ENCODE measurements at places on chromosomes 2 and 18. TPM values are rescaled to one million over a fixed set of nuclear protein-coding genes. Genes with fewer than 3 reads are reported as not detected.

Gene CYS1
- 0.09 TPM for total RNA-seq

Gene TMEM200C
- not detected for total RNA-seq

Gene RGPD4
- total RNA-seq, result 0.64 TPM

Gene C2orf80
- not detected for total RNA-seq

- H3K4me1 ChIP-seq, result no peaks in the 10 kb centered on the region
- no peak for DNase-seq
- H3K27me3 ChIP-seq, result no peaks in the 10 kb centered on the region
- no peak overlapping the region for H3K27ac ChIP-seq
- H3K36me3 ChIP-seq, result no peaks in the 10 kb centered on the region
These were observed 56.6 kb downstream of the RPL37A start for GRCh38 chr2:216555274-216555673.

DNA sequence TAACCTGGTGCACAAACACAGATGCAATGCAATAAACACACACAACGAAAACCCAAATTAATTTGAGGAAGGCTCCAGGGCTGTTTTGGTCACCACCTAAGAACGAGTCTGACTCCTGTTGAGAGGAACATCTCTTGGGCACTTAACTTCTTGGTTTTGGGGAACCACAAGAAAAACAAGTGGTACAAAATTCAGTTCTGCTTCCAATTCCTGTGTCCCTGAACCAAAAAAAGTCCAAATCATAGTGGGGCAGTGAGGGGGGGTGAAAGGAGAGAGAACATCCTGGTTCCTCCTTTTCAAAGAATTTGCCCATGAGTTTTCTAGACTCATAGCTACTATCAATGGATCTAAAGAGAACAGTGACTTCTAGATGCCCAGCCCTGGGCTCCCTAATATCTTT is 143.6 kb downstream of the COL4A4 start:
- H3K27me3 ChIP-seq, result no peaks in the 10 kb centered on the region
- H3K27ac ChIP-seq, result no peak overlapping the region
- no peak overlapping the region for H3K4me3 ChIP-seq
- no peaks in the 10 kb centered on the region for H3K36me3 ChIP-seq
- H3K4me1 ChIP-seq, result no peaks in the 10 kb centered on the region

GRCh38 chr2:102061962-102062795 is 70.4 kb downstream of the IL1R2 start:
- H3K4me1 ChIP-seq, result no peaks in the 10 kb centered on the region
- DNase-seq, result no peak
- peak overlapping the region; percentile 20 for H3K27ac ChIP-seq

DNA sequence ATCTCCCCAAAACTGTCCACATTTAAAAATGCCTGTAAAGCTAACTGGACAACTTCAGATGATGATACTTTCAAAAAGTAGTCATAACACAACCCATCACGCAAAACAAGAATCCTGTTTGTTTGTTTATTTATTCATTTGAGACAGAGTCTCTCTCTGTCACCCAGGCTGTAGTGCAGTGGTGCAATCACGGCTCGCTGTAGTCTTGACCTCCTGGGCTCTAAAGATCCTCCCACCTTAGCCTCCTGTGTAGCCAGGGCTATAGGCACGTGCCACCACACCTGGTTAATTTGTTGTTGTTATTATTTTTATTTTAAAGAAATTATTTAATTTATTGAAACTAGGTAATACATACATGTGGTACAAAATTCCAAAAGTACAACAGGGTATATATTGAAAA is 94.8 kb downstream of the RAPGEF4 start:
- H3K27ac ChIP-seq, result no peak overlapping the region
- H3K27me3 ChIP-seq, result no peaks in the 10 kb centered on the region
- H3K4me3 ChIP-seq, result no peak overlapping the region

- no peaks in the 10 kb centered on the region for H3K36me3 ChIP-seq
- no peak for DNase-seq
These were observed 7.6 kb upstream of the METTL21A start for GRCh38 chr2:207632575-207633493.

DNA sequence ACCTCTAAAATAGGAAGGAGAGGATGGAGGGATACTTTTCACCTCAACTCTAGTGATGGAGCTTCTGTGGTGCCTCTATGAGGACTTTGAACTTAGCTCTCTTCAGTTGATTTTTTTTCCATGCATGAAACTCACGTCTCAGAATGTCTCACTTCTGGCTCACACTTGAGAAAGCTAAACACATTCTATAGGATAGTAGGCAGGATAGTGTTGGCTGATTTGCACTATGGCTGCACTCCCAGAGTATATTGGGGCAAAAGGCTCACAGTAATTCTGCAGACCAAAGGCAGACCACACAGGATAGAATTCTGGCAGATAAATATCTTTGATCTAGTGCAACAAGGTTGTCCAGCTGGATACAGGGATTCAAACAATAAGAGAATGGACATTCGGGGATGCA is 1093.5 kb downstream of the LRP1B start:
- no peaks in the 10 kb centered on the region for H3K4me1 ChIP-seq
- H3K27me3 ChIP-seq, result no peaks in the 10 kb centered on the region
- DNase-seq, result no peak
- H3K27ac ChIP-seq, result no peak overlapping the region

GRCh38 chr2:12277241-12278034 is 439.3 kb upstream of the TRIB2 start:
- H3K27ac ChIP-seq, result peak overlapping the region; percentile 71
- no peaks in the 10 kb centered on the region for H3K36me3 ChIP-seq
- no peaks in the 10 kb centered on the region for H3K27me3 ChIP-seq
- H3K4me1 ChIP-seq, result no peaks in the 10 kb centered on the region

GRCh38 chr2:233247744-233248143 is 3.7 kb upstream of the ATG16L1 start:
- DNase-seq, result peak; percentile 16
- peaks cover 42% of the 10 kb centered on the region for H3K4me1 ChIP-seq
- H3K27me3 ChIP-seq, result no peaks in the 10 kb centered on the region
- H3K27ac ChIP-seq, result no peak overlapping the region
- H3K4me3 ChIP-seq, result no peak overlapping the region

DNA sequence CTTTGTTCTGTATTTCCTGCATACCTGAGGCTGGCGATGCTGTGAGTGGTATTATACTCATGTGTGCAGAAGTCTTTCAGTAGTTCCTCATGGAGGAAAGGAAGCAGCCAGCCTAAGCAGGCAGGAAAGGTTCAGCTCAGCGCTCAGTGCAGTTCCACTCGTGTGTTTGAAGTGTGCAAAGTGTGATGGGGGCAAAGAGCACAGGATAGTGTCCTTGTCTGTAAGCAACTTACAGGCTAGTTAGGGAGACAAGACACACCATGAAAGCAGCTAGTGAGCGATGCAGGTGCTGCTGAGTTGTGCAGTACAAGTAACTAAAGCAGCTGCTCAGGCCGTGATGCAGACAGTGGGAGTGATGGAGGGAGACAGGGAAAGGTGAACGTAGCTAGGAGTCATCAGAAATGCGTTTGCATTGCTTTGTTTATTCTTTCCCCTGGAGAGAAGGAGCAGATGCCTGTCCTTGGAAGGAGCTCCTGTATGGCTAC is 146.2 kb downstream of the LDLRAD4 start:
- no peaks in the 10 kb centered on the region for H3K27me3 ChIP-seq
- no peak for DNase-seq
- peaks cover 4% of the 10 kb centered on the region for H3K4me1 ChIP-seq
- no peak overlapping the region for H3K4me3 ChIP-seq
- no peaks in the 10 kb centered on the region for H3K36me3 ChIP-seq
- no peak overlapping the region for H3K27ac ChIP-seq

DNA sequence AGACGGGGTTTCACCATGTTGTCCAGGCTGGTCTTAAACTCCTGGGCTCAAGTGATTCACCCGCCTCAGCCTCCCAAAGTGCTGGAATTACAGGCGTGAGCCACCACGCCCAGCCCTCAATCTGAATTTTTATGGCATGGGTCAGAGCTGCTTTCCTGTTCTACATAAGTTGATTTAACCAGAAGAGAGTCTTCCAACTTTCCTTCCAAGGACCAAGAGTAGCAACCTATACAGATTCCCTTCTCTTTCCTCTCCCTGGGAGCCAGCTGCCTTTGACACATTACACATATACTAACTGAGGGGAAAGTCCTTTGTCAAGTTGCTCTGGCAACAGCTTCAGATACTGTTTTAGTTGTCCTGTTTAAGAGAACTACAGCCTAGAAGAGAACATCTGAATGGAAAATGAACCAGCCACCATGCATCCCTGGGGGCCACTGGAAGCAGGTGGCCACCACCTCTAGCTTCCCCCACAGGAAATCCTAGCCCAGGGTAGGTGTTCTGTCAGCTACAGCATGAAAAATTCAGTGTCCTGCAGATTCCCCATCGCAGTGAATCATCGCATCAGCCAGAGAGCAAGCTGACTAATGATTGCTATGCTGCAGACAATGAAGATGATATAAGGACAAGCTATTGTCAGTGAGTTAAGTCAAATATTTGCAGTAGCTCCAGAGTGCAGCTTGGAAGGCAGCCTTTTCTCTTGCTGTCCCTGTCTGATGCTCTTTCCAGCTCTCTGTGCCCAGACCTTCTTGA is 62.9 kb downstream of the POMC start:
- no peak for DNase-seq
- H3K4me3 ChIP-seq, result no peak overlapping the region
- H3K4me1 ChIP-seq, result no peaks in the 10 kb centered on the region
- H3K27ac ChIP-seq, result no peak overlapping the region
- H3K36me3 ChIP-seq, result no peaks in the 10 kb centered on the region

DNA sequence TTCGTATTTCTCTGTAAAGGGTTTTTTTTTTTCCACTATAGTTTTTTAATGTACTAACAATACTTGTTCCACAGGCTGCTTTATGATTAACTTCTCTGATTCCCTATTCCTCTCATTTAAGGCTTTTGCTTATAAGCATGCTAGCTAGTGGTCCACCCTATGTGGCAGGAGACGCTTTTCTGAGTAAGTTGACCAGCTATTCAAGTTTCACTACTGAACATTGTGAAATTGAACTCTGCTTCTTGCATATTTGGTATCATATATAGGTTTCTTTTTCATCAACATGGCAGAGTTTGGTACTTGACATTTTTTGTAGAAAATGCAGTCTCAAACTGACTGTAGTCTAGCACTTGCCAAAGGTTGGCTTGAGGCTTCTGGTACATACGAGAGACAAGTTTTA is 74.2 kb downstream of the OTX1 start:
- no peak overlapping the region for H3K4me3 ChIP-seq
- H3K36me3 ChIP-seq, result no peaks in the 10 kb centered on the region
- H3K4me1 ChIP-seq, result no peaks in the 10 kb centered on the region
- H3K27me3 ChIP-seq, result no peaks in the 10 kb centered on the region

DNA sequence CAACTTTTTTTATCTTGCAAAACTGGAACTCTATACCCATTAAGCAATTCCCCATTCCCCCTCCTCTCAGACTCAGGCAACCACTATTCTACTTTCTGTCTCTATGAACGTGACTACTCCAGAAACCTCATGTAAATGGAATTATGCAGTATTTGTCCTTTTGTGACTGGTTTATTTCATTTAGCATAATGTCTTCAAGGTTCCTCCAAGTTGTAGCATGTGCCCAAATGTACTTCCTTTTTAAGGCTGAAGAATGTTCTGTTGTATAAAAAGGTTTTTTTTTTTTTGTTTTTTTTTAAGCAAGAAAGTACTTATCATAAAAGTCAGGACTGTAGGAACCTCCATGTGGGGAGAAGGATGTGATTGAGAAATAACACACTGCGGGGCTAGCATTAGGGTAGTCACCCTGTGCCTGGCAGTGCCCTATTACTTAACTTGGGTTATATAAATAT is 262.9 kb upstream of the FBXO11 start:
- no peaks in the 10 kb centered on the region for H3K4me1 ChIP-seq
- DNase-seq, result no peak
- no peaks in the 10 kb centered on the region for H3K27me3 ChIP-seq
- no peak overlapping the region for H3K4me3 ChIP-seq

- no peak for DNase-seq
- H3K4me3 ChIP-seq, result no peak overlapping the region
- H3K36me3 ChIP-seq, result no peaks in the 10 kb centered on the region
- no peaks in the 10 kb centered on the region for H3K27me3 ChIP-seq
These were observed 1626.2 kb downstream of the LRP1B start for GRCh38 chr2:140504601-140505000.

GRCh38 chr2:133760376-133760775 is 192.1 kb upstream of the NCKAP5 start:
- H3K4me3 ChIP-seq, result no peak overlapping the region
- no peaks in the 10 kb centered on the region for H3K36me3 ChIP-seq
- no peak overlapping the region for H3K27ac ChIP-seq
- no peak for DNase-seq
- no peaks in the 10 kb centered on the region for H3K27me3 ChIP-seq

DNA sequence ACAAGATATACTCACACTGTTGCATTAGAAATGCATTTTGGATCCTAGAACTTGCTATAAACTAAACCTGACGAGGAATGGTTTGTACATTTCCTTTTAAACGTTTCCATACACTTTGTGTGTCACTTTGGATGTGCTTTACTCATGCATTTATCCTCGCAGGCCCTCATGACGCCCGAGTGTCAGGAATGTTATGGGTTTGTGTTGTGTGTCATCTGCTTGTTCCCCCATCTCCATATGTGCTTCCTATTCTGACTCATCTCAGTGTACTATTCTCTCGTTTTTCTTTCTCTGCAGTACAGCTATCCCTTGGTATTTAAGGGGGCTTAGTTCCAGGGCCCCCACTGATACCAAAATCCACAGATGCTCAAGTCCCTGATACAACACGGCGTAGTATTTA is 121.5 kb upstream of the RASGRP3 start:
- H3K27ac ChIP-seq, result no peak overlapping the region
- H3K27me3 ChIP-seq, result no peaks in the 10 kb centered on the region
- H3K36me3 ChIP-seq, result no peaks in the 10 kb centered on the region
- no peak for DNase-seq

- no peak for DNase-seq
- no peak overlapping the region for H3K4me3 ChIP-seq
- no peaks in the 10 kb centered on the region for H3K27me3 ChIP-seq
- H3K27ac ChIP-seq, result no peak overlapping the region
- no peaks in the 10 kb centered on the region for H3K4me1 ChIP-seq
These were observed 116.4 kb downstream of the LYPD6 start for GRCh38 chr2:149446748-149447147.

- DNase-seq, result no peak
- no peaks in the 10 kb centered on the region for H3K27me3 ChIP-seq
- H3K4me1 ChIP-seq, result no peaks in the 10 kb centered on the region
- no peak overlapping the region for H3K4me3 ChIP-seq
- H3K27ac ChIP-seq, result no peak overlapping the region
These were observed 12.3 kb upstream of the SMAD7 start for GRCh38 chr18:48962994-48963561.

GRCh38 chr2:60707750-60708371 is 48.2 kb upstream of the PAPOLG start:
- H3K27ac ChIP-seq, result no peak overlapping the region
- no peaks in the 10 kb centered on the region for H3K4me1 ChIP-seq
- no peaks in the 10 kb centered on the region for H3K36me3 ChIP-seq
- DNase-seq, result no peak
- H3K4me3 ChIP-seq, result no peak overlapping the region

GRCh38 chr2:177466337-177467195 is 74.0 kb downstream of the AGPS start:
- DNase-seq, result no peak
- no peak overlapping the region for H3K4me3 ChIP-seq
- no peaks in the 10 kb centered on the region for H3K27me3 ChIP-seq
- H3K27ac ChIP-seq, result no peak overlapping the region

- no peaks in the 10 kb centered on the region for H3K36me3 ChIP-seq
- no peak overlapping the region for H3K27ac ChIP-seq
- DNase-seq, result no peak
- no peaks in the 10 kb centered on the region for H3K27me3 ChIP-seq
- H3K4me1 ChIP-seq, result no peaks in the 10 kb centered on the region
These were observed 777.0 kb downstream of the CPS1 start for GRCh38 chr2:211333377-211333776.
